ENCODE measurements at places on chromosomes 7 and 10.

DNA sequence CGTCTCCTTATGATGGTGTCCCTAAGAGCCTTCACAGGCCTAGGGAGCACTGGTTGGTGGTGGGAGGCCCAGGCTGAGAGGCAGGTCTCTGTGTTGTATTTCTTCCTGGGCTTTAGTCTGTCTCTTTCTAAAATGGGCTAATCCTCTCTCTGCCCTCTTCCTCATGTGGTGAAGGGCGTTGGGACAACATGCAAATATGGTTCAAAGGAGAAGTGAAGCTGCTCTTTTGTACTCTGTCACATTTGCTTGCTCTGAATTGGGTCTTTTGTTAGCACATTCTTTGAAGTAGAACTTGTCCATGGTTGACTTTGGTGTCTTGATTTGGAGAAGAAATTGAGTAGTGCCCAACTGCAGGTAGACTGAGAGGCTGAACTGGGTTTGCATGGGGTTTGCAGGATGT is 814 bp downstream of the HK1 start:
- DNase-seq, result no peak

GRCh38 chr10:97842656-97843280 is 6.9 kb upstream of the GOLGA7B start:
- no peak for DNase-seq

DNA sequence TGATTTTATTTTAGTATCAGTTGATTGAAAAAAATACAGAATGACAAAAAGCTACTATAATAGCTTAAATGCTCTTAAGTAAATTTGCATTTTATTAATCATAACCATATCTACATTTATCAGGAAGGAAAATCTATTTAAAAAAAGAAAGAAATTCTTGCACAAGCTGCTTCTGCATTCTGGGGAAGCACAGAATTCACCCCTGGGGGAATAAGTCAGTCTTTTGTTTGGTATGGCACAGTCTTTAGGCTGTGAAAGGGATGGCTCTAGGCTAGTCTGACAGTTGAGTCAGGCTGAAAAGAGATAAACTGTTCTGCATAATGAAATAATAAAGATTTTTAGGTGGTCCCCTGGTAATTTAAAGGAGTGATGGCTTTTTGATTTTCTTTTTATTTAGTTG is 37.9 kb downstream of the HTR7 start:
- DNase-seq, result no peak

DNA sequence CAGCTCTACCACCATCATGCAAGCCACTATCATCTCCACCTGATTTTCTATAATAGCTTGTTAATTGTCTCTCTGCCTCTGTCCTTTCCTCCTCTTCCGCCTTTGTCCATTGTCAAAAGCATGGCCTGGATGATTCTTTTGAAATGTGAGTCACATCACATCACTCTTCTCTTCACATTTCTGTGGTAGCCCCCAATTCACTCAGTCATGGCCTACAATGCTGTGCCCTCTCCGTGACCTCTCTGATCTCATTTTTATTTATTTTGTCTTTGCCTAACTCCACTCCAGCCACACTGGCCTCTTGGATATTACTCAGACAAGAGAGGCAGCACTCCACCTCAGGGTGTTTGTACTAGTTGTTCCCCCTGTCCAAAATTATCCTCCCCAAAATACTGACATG is 4.9 kb upstream of the ABCB4 start:
- DNase-seq, result peak; percentile 55

DNA sequence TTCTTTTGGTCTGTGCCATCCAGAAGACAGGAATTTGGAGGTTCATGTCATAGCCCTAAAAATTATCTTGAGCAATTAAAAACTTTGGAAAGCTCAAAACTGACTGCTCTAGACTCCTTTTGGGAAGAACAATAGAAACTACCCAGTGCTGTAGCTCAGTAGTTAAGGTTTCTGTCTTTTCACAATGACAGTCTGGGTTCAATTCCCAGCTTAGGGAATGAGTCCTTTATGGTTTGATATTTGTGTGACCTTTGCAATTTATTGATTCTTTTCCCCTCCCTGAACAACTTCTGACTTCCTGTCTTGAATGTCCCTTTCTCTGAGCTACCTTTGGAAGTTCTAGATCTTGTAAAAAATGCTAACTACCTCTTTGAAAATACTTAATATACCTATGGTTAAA is 603.3 kb upstream of the IGFBP3 start:
- no peak for DNase-seq

DNA sequence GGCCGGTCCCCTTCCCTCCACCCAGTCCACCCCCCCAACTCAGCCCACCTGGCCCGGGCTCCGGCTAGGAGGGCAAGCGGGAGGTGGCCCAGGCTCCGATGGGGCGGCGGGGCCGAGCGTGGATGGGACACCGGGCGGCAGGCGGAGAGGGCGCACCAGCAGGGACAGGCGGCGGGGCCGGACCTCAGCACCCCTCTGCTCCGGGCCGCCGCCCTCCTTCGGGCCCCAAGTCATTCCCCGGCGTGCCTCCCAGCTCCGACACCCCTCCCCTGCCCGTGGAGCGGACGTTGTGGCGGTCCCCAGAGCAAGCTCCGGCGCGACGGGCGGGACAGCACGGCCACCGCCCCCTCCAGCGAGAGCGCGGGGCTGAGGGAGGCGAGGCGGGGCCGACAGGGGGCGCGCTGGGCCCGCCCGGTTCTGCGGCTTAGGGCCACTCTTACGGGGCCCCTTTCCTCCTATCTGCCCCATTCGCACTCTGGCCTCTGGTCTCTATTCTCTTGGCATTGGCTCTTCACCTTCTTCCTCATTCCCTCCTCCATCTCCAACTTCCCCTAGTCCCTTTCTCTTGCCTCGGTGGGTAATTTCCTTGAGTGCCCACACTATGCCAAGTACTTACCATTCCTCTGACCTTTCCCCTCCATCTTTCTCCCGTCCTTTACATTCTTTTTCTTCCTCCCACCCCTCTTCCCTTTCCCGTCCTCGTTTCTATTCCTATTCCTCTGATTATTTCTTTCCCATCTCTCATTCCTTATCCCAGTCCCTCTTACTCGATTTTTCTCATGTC is 701 bp upstream of the GBX1 start:
- no peak for DNase-seq

DNA sequence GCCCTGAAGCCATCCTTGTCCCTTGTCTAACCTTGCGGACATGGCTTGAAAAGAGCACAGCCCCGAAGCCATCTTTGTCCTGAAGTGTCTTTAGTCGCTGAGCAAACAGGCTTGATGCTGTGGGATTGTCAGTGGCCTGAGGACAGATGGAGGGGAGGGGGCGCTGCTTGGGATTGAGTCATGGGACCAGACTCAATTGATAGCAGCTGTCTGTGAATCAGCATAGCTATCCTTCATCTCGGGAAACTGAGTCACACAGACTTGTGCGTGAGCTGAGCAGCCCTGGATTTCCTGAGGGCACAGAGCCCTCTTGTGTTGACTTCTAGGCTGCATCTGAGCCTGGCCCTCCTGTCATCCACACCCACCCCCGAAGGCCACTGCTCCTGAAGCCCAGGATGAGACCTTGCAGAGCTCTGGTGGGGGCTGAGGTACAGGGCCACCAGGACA is 14.4 kb downstream of the MYO1G start:
- DNase-seq, result peak; percentile 23

DNA sequence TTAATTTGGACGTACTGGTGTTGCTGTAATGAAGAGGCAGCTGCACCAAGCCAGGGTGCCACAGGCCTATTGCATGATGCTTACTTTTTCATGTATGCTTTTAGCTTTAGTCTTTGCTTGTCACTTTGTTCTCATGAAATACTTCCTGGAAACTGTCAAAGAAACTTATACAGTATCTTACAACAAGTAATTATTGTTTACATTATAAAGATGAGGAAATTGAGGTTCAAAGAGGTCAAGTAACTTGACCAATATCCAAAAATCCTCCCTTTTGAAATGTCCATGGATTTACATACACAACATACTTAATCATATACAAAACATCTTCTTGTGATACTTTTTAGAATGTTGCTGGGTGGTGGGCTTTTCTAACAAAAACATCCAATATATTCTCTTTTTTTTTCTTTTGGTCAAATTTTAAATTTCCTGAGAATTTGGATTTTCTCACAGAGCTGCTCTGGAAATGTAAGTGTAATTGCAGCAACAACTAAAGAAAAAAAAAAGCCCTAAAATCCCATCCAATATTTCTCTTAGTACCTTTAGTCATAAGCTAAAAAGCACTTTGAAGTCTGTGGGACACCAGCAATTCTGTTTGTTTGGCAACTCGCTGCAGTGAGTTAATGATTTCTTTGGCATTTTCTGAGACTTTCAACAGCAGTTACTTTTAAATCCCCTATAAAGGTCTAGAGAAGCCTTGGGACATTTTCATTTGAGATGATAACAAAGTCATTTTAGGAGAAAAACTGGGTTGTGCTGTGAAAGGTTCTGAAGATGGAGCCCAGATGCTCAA is 500.6 kb upstream of the IGFBP3 start:
- peak; percentile 21 for DNase-seq

DNA sequence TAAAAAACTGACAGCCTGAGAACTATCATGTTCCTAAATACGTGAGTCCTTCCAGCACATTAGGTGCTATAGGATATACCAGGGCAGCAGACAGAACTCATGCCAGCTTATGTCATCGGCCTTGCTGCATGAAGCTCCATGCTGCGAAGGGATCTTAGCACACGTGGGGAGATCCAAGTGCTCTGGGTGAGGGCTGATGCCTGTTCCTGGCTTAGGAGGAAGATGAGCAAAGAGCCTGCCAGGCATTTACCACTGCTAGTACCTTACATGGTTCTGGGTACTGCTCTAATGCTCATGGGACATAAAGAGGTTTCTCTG is 43.2 kb downstream of the SVIL start:
- no peak for DNase-seq

GRCh38 chr10:116787053-116787659 is 44.8 kb upstream of the HSPA12A start:
- no peak for DNase-seq

GRCh38 chr10:15871823-15872222 is 11.5 kb upstream of the MINDY3 start:
- DNase-seq, result no peak

GRCh38 chr7:91846436-91846835 is 34.1 kb downstream of the MTERF1 start:
- DNase-seq, result peak; percentile 42

DNA sequence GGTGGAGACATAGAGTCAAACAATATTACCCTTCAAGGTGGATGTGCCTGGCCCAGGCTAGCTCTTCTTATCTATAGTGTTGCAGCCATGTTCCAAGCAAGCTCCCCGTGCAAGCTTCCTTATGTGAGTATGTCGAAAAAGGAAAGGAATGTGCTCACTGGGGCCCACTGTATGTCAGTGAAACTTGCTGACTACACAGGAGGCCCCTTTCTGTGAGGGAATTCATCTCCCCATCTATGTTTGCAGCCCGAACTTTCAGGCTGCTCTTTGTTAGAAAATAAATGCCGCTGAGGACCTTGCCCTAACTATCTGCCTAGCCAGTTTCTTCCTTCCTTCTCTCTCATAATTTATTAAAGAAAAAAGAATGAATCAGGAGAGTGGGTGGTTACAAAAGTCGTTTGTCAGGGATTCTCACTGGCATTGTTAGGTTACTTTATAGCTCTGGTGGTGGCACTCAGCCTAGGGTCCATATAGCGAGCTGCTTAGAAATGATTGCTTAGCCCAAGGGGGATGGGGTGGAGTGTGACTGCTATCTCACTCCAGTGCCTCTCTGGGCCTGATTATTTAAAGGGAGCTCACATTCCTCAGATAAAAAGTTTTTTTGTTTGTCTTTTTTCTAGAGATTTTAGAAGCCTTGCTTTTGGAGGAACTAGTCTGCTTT is 302.1 kb downstream of the ABCA13 start:
- DNase-seq, result no peak

GRCh38 chr7:24732646-24733413 is 24.4 kb downstream of the GSDME start:
- peak; percentile 81 for DNase-seq

DNA sequence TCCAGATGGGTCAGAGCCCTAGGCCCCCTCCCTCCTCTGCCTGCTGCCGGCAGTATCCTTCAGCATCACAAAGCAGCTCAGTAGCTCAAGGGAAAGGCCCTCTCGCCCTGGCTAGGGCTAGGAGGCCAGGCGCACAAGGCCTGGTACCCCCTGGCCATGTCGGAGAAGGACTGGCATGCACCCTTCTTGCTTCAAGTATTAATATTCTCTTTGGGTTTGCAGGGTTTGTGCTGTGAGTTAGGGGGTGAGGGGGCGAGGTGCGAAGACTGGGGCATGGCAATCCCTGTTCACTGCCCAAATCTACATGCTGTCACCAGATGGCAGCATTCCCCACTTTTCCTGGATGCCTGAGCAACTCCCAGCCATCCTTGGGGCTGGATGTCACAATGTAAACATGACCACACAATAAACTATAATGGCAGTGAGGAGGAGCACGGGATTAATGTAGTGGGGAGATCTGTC is 105.2 kb downstream of the NEURL1 start:
- peak; percentile 68 for DNase-seq

DNA sequence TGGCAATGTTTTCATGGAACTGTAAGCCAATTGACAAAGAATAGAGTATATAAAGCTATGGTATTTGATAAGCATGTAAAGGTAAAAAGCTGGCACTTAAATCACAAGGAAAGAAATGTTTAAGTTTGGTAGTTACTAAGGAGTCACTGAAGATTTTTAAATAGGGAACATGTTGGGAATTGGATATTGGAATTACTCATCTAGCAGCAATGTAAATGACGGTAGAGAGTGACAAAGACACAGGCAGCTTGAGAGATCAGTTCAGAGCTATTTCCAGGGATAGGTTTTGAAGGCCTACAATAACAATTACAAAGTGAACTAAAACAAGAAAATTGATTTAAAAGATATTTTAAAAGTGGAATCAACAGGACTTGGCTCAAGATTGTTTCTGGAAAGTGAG is 36.8 kb downstream of the SP8 start:
- no peak for DNase-seq

- no peak for DNase-seq
These were observed 75.1 kb upstream of the SP4 start for GRCh38 chr7:21352540-21353387.

DNA sequence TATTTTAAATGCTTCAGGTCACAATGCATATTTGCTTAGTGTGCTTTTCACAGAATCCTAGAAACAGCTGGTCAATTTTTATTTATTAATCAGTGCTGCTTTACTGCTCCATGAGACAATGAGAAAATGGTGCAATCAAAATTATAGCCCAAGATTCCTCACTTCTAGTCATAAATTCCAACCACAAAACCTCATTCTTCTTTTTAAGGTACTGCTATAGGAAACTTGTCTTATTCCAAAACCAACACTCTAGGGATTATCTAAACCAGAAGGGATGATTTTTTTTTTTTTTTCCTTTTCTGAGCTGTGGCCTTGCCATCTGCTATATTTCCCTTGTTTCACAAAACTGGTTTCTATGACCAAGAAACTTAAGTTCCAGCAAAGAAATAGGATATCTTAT is 64.0 kb upstream of the SEMA3A start:
- DNase-seq, result peak; percentile 55

- no peak for DNase-seq
These were observed 56.2 kb upstream of the AGK start for GRCh38 chr7:141495057-141495456.

Data from iris pigment epithelial cell (primary cell).